Omental fat pad (tissue), 4 donors: ENCODE measurements at places on chromosomes 3 and 15.

DNA sequence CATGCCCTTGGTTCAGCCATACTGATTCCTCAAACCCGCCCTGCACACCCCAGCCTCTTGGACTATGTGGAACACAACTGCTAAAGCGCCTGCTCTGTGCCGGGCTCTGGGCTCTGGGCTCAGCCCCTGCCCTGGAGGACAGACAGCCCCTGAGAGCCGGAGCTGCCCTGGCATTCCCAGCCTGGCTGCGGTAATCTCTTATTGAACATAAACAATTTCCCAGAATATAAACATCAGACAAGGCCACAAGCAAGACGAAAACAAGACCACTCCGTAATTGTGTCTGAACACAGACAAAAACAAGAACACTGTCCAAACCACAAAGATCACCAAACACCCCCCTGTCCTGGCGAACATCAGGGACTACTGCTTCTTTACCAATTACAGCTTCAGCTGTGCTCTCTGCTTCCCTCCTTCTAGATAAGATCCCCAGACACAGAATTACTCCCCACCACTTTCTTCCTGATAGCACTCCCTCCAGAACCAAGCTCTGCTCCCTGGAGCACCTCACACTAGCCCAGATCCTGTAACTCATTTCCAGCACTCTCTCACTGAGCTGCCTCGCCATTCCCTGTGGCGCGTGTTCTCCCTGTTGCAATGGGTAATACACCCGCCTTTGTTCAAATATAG, 57.1 kb upstream of the TLE3 start:
- peak; percentile 16 for DNase-seq

DNA sequence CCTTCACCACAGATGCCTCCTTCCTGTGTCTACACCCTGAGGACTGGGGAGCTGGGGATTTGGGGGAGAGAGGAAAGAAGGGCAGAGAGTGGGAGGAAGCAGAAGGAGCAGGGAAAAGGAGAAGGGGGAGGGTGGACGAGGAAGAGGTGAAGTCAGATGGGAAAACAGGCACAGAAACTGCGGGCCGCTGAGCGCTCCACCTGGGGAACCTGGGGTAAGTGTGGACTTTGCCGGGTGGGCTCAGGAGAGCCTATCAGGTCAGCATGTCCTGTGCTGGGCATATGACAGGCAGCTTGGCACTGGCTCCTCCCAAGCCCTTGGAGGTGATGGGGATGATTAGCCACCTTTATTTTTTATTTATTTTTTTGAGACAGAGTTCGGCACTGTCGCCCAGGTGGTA, 62.6 kb downstream of the CORO2B start:
- no peak for DNase-seq

- no peak for DNase-seq
Observed at GRCh38 chr3:119637679-119638477, 22.5 kb downstream of the POPDC2 start.

- DNase-seq, result no peak
Observed at GRCh38 chr3:71753701-71754609, at the start of gene GPR27. Gene GPR27, plus strand, starts transcription at chr3:71753855. Its CDS starts 195 bp downstream, at chr3:71754050.

GRCh38 chr3:158725348-158726011, 6.8 kb downstream of the RARRES1 start:
- DNase-seq, result no peak

DNA sequence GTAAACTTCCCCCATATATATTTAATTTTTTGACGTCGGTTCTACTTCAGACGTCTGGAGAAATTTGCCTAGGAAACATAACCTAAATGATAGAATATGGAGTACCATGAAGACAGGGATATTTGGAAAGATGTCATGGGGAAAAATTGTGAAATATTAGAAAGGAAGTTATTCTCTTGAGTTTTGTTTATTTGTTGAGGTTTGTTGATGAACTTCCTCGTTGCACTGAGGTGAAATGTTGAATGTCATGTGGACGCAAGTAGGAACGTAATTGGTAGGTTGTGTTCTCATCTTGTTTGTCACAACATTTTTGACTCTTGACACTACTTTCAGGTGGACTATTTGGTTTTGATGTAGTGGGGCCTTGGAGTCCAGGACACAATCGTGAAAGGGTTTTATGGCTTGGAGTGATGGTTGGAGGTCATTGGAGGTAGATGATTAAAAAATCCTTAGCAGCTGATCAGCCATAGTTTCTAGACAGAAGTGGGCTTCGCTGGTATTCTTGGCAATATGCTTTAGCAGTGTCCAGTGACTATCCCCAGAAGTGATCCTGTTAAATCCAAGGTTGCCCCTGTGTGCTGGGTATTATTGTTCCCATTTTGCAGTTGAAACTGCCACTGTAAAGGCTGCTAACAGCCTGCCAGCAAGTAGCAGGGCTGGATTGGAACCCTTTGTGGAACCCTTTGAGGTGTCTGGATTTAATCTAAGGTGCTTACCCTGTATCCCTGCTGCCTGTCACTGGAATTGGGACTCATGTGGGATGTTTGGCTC, 1.5 kb downstream of the ABHD5 start:
- DNase-seq, result no peak

DNA sequence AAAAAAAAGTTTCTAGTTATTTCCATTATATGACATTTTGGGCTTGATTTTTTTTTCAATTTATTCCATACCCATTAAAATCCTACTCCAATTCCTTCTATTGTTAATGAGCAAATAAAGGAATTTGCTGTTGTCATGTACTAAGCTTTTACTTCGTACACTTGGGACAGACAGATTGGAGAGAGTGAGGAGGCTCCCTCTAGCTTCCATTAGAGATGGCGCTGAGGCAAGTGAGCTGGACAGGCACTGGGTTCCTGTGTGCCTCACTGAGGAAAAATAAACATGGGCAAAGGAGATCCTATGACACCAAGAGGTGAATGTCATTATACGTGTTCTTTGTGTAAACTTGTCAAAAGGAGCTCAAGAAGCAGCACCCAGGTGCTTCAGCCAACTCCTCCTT, 441.1 kb upstream of the MDFIC2 start:
- no peak for DNase-seq

DNA sequence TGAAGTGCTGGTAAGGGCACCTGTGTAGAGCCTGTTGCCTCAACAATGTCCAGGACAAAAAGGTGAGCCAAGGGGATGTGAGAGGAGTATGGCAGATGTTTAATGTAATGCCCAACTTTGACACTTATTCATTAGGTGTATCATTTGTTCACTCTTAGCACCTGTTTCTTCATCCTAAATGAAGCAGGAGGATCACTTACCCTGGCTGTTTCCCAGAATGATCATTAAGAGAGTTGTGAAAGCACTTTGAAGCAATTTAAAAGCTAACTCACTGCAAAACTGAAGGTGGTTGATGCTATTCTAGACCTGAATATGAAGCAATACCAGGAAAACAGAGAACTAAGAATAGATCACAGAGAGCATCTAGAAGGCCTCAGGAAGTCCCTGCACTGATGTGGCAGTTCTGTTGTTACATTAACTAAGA, 3.4 kb upstream of the HHLA2 start:
- DNase-seq, result no peak

DNA sequence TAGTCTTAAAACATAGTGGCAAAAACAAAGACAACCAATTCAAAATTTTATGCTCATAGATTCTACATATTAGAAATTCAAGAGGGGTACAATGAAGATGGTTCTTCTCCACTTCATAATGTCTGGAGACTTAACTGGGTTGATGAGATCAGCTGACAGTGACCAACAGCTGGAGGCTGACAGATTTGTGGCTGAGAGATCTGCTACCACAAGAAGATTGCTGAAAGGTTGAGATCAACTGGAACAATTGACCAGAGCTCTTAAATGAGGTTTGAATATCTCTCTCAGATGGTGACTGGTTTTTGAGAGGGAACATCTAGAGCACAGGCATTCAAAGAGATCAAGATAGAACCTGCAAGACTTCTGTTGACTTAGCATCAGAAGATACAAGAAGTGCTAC, 254.1 kb upstream of the ARPP21 start:
- no peak for DNase-seq

DNA sequence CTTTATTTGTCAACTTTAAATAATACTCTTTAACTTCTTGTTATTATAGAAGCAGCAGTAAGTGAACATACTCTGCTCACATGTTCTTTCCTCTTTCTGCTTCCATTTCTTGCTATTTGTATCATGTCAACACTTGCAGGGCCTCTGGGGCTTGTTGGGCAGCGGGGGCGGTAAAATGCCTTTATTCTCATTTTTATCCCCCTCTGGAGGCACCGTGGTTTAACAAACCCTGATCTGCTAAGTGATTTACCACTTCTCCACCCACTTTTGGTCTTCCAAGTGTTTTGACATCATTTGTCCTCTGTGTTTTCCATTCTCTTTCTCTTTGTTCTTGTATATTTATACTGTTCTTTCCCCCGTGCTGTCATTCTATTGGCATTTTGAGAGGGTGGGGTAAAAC, 33.9 kb downstream of the SCN10A start:
- DNase-seq, result no peak

- DNase-seq, result no peak
Observed at GRCh38 chr3:37521429-37521828, 340.3 kb upstream of the CTDSPL start.

DNA sequence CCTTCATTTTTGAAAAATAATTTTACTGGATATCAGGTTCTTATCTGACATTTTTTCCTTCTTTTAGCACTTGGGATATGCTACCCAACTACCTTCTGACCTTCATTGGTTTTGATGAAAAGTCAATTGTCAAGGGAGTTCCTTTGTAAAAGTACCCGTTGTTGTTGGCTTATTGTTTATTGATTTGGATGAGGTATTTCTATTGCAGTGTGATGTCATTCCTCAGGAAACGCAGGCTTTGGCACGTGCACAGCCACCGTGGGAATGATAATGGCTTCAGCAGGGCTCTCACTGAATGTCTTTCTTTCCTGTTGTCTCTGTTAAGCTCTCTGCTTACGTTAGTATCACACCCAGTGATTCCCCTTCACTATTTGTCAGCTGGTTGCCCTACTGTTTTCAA, 944.6 kb downstream of the CADM2 start:
- no peak for DNase-seq

- no peak for DNase-seq
Observed at GRCh38 chr3:71372911-71373637, 210.5 kb downstream of the FOXP1 start.

DNA sequence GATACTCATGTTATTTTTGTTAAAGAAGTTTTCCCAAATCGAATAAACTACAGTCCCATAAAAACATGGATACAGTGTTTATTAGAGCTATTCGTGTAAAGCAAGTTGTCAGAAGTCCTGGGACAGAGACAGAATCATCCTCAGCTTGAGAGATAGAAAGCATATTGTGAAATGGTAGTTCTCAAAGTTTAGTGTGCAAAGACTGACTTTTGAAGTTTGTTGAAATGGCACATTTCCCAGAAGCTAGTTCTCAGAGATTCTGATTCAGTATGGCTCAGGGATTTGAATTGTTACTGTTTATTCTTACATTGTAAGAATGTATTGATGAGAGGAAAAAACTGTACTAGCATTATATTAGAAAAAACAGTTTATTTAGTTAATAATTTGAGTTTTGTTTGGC, 22.1 kb downstream of the GABRR3 start:
- no peak for DNase-seq

GRCh38 chr3:174417573-174417972, 441.6 kb upstream of the NAALADL2 start:
- no peak for DNase-seq

DNA sequence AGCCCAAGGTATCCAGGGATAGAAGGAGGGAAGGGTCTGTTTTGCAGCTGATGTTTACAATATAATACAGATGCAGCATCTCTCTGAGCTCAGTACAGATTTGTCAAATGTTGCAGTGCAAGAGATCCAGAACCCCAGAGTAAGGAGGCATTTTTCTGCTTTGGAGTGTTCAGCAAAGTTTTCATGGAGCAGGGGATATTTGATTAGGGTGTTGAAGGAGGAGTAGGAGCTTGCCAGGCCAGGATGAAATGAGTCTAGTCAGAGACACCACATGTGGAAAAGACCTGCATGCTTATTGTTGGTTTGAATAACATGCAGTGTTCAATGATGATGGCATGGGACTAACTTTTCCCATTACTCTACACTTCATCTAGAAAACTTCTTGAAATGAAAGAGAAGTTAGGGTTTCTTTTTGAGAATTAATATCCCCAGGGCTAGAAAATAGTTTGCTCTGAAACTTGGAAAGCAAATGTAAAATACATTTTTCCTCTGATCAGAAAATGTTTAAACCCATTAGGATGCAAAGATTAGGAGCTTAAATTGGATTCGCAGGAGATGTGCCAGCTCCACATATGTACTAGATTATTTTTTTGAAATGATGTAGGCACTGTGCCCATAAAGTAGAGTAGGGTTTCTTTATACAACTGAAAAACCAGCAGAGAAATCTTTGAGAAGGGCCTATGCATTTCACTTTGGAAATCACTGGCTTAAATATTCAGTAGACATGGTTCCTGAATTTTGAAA, 243.8 kb downstream of the CACNA2D3 start:
- DNase-seq, result no peak

GRCh38 chr3:189186101-189186500, 14.3 kb downstream of the TPRG1 start:
- no peak for DNase-seq

- no peak for DNase-seq
Observed at GRCh38 chr3:38726751-38727150, 77.3 kb upstream of the SCN5A start.

- no peak for DNase-seq
Observed at GRCh38 chr15:45116482-45117307, 2.6 kb downstream of the DUOXA2 start.

- no peak for DNase-seq
Observed at GRCh38 chr3:113275929-113276750, 64.8 kb downstream of the BOC start.

- DNase-seq, result no peak
Observed at GRCh38 chr3:121730940-121731687, 18.4 kb downstream of the GOLGB1 start.

DNA sequence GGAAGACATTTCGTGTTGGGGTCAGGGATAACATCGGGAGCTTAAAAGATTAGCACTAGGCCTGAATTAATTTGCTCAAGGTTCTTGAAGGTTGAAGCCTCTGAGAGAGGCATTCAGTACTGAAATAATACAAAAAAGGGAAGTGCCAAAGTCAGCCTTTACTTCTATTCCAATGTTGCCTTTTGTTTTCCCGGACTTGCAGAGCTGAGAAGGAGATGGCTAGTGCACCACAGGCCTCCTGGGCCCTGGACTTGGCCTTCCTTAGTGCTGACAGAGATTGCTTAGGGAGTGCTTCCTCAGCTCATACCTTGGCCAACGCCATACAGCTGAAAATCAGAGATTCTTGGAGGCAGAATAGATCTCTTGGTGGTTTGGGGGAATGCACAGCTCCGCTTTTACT, 333.6 kb upstream of the TBL1XR1 start:
- DNase-seq, result no peak

DNA sequence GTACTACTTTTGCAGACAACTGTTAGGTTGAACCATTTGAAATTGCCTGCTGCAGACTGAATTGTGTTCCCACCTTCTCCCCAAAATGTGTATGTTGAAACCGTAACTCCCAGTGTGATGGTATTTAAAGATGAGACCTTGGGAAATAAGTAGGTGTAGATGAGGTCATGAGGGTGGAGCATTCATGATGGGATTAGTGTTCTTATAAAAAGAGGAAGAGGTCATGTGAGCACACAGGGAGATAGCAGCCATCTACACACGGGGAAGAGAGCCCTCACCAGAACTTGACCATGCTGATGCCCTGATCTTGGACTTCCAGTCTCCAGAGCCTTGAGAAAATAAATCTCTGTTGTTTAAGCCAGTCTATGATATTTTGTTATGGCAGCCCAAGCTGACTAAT, 17.4 kb upstream of the FHIT start:
- no peak for DNase-seq
